ENCODE measurements at places on chromosomes 7 and 10. TPM values are rescaled to one million over a fixed set of nuclear protein-coding genes. Genes with fewer than 3 reads are reported as not detected.
A peak's percentile ranks its signal among the peaks of the same experiment; 100 is the strongest.

Gene IDI2
- total RNA-seq = not detected

Gene CRYGN
- total RNA-seq = not detected

Gene GATA3
- 17.6 TPM for total RNA-seq

DNA sequence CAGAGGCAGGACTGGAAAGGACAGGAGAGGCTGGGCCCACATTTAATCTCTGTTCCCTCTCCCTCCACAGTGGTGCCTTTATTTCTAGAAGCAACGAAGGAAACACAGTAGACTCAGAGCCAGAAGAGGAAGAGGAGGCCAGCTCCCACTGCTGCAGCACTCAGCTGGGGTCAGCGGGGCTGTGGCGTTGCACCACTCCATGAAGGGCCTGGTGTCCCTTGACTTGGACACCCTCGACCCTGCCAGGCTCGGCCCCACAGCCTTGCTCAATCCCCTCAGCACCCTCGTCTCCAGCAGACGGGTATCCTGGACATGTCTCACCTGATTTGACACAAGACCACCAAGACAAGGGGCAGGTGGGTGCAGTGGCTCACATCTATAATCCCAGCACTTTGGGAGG is 38.8 kb downstream of the PRKAG2 start:
- DNase-seq = no peak

- no peak for DNase-seq
These were observed 190.9 kb upstream of the CXCL12 start for GRCh38 chr10:44575601-44576380.

DNA sequence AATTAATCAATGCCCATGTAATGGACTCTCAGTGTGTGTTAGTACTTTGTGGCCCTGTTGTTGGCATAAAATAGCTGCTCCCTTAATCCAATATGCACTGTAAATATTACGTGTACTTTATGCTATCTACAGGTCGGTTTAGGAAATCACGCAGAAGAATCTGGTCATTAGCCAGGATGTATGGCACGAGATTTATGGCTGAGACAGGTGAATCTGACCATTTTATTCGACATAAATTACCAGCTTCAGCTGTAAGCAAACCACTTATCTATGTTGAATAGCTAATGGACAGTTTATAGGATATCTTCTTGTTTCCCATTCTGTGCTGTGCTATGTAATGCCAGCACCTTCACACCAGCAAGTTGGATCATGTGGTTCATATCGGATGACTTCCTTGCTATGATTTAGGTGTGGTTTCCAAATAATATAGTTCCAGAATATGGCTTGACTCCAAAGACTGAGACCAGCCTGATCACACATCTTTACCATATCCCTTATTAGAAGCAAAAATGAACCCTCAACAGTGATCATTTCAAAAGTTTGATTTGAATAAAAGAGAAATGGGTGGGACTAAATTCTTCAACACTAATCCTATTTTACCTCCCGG is 301.4 kb downstream of the AHR start:
- DNase-seq = no peak

- DNase-seq = no peak
These were observed 1.6 kb downstream of the FFAR4 start for GRCh38 chr10:93568105-93568390.

DNA sequence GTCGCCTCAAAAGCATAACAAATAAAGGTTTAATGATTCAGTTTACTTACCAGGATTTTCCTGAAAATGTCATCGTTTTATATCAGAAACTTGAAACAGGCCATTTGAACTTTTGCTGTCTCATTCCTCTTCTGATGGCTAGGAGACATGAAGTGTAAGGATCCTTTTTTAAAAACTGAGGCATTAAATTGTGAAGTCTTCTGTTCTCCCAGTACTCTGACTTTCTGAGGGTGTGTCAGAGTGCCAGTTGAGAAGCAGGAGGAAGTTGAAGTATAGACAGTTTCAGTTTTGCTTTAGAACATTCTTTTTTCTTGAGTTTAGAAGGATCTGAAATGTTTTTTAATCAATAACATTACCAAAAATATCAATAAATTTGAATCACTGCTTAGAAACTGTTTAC is at the start of gene SAMD9L:
TSS of gene SAMD9L (minus strand) at position 242 of the 400 bp plus-strand sequence. CDS start 12,414 bp downstream, outside the sequence.
- DNase-seq = no peak

DNA sequence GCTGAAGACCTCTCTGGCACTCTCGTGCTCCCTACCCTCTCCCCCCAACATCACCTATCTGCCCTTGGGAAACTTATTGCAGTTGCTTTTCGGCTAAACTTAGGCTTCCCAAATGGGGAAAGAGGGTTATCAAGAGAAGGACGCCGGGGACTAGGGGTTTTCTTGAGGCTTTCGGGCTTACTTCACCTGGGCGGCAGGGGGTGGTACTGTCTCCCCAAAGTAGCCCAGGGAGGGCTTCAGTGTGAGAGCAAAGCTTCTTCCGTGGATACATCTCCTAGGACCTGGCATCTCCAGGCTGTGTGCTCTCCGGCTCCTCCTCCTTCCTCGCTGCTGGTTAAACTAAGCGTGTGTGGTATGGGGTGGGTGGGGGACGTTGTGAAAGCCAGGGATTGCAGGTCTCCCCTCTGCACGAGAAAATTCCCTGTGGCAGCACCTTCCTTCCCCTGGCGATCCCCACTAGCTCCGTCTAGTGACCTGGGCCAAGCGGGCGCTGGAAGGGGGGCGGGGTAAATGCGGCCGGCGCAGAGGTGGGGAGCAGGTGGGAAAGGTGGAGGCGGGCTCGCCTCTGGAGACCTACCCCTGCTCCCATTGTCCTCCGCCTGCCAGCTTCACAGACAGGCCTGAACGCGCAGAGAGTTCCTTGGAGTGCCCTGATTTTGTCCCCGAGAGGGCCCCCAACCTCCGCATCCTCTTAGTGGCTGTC is 1.1 kb downstream of the PLXDC2 start:
- DNase-seq = no peak

DNA sequence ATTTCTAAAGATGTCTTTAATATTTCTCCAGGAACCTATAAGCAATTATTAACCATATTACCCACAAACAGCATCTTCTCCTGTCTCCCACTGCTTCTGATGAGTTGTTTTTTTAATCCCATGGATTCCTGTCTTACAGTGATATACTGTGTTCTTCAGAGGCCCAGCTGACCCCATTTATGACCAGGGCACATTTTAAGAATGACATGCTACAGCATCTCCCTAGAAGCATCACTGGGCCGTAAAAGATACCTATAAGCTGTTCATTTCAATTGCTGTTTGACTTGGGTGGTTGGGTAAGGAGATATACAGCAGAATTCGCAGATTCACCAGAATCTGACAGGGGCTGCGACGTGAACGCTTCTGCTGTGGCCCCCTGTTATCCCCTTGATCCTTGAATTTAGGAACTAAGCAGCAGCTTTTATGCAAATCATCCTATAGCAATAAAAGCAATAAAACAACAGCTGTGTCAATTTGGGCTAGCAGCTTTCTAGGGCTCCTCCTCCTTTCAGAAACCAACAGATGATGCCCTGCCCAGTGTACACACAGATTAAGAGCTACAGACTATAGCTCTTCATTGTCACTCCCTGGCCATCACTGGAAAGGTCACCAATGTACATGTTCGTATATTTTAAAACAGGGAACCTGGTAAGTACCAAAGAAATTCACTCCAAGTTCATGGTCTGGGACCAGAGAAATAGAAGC is 86.8 kb downstream of the CPEB3 start:
- no peak for DNase-seq

DNA sequence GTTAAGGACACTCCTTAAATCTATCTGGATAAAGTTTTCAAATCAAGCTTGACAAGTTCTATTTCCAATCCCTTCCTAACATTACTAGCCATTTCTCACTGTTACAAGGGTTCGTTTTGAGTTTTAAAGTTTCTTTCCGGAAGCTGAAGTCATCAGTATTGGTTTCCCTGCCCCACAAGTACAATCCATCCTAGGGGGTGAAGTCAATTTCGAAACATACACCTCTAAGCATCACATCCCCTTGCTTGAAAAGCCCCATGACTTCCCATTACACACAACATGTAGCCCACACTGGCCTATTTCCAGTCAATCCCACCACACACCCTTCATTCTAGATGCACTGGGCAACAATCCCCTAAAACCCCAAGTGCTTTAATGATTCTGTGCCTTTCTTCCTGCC is 13.0 kb downstream of the DPY19L1 start:
- no peak for DNase-seq

DNA sequence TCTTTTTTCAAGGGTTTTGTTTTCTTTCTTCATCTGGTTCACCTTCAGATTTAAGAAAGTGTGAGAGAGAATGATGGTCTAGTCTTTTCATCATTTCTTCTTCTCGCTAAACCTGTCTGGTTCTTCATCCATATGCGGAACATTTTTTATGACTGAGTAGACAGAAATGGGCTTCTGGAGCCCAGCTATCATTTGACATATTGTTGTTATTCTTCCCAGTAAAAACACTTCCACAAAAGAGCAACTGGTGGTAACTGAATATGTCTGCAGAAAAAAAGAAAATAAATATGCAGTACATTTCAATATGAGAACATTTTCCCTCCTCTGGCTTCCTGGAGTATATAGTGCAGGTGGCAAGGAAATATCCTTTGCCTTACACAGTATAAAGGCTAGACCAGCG is 209.5 kb downstream of the JCAD start:
- DNase-seq = no peak

GRCh38 chr7:15507708-15508107 is 54.1 kb downstream of the AGMO start:
- DNase-seq = no peak

GRCh38 chr10:32995751-32996150 is 37.7 kb upstream of the ITGB1 start:
- no peak for DNase-seq

DNA sequence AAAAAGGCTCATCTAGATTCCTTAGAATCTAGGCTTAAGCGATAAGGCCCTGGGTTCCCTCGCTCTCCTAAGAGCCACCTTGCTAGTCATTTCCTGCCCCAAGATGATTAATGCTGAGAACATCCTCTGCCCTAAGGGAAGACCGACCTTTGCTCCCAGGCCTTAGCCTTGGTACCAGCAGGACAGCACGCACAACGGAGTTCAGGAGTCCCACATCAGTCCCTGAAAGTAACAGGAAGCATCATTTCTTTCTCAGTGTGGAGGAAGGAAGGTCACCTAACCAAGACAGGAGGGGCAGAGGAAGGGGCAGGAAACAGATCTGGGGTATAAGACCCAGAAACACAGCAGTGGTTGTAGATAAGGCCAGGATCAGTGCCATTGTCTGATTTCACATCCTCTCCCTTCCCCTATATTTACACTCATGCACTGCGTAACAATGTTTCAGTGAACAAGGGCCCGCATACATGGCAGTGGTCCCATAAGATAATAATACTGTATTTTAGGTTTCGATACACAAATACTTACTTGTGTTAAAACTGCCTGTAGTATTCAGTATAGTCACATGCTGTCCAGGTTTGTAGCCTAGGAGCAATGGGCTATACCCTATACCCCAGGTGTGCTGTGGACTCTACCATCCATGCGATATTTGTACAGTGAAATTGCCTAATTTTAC is 8.1 kb upstream of the FAM107B start:
- DNase-seq = no peak

DNA sequence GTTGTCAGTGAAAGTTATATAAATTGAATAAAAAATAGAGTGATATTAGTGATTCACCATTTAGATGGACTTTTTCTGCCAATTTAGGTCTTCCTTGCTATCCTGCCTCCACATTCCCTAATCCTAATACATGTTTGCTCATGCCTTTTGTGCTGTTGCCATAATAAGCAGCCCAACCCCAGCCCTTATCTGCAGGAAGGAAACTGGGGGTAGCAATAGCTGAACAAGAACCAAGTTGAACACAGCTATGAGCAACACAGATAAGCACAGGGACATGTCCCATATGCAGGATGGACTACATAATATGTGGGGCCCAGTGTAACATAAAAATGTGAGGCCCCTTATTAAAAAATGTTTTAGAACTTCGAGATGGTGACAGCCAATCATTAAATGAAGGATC is 91.2 kb upstream of the AHR start:
- DNase-seq = peak; percentile 57

DNA sequence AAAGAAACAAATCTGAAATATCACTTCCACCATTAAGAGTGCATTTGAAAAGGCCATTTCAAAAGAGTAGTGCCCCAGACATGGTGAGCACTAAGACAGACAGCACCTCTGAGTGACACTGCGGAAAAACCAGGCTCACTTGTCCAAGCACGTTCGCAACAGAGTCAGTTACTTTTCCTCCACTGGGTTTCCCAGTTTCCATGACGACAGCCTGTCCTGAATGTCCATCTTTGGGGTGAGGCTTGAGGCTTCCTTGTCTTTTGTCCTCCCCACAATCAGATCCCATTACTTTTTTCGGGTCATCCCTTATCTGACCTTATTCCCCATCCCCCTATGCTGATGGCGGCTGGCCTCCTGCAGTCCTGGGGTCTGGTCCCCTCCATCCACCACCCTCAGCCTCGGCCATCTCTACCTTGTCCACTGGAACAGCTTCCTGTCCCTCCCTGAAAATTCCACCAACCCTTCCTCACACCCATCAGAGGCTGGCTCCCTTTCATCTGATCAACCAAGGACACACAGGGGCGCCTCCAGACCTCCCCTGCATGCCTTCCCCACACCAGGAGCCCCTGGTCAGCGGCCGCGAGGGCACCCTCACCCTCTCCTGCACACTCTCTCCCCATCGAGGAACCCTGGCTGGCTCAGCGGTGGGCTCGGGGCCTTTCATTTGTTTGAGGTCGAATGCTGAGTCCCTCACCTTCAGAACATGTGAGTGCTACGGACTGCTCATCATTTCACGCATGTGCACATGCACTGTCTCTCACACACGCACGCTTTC is 363.6 kb downstream of the DNAJB6 start:
- DNase-seq = no peak

DNA sequence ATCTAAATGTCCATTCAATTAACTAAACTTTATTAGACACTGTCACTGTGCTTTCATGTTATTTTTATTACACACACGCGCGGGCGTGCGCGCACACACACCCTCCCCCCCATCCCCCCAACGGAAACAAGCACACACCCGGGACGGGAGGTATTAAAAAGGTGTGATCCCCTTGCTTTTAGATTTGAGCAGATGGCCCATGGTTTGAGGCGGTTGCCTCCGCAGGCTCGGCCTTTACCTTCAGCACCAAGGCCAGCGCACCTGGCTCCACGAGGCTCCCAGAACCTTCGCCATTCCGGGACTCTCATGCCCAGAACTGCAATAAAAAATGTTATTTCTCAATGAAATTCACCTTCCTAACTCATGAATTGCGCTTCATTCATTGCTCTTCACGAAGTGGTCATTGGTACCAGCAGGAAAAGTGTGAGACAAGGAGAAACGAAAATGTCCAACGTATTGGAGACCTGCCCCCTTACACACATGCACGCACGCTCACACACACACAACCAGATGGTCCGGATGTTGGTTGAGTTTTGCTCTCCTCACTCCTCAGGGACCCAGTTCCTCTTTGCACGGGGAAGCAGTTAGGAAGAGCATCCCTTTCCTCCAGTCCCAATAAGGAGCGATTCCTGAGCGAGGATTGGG is 20.8 kb upstream of the PTF1A start:
- DNase-seq = peak; percentile 16

GRCh38 chr10:52469970-52470705 is 156.1 kb downstream of the DKK1 start:
- no peak for DNase-seq

- DNase-seq = no peak
These were observed 92.4 kb downstream of the MYL10 start for GRCh38 chr7:101536668-101537067.
